ENCODE measurements at places on chromosomes 13 and 19.
A peak's percentile ranks its signal among the peaks of the same experiment; 100 is the strongest.

- DNase-seq = no peak
Measured at GRCh38 chr13:110650436-110650835, 35.1 kb downstream of the NAXD start.

GRCh38 chr13:107680115-107680514 lies 535.2 kb downstream of the LIG4 start:
- no peak for DNase-seq

GRCh38 chr13:84910423-84910822 lies 888.8 kb downstream of the SLITRK6 start:
- DNase-seq = no peak

DNA sequence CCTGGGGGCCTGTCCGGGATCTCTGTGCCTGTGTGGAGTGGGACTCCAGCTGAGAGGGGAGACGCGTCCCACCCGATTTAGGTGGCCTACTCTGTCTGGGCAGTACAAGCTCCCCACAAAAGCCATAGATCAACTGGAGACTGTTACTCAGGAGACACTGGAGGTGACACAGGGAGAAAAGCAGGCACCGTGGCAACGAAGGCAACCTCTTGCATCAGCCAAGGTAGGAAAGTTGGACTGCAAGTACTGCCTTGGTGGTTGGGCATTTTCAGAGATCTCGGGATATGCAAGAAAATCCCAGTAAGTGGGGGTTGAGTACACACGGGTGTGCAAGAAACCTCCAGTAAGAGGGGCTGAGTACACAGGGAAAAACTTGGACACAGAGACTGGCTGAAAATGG lies 1060.0 kb upstream of the MIR17HG start:
- DNase-seq = no peak

DNA sequence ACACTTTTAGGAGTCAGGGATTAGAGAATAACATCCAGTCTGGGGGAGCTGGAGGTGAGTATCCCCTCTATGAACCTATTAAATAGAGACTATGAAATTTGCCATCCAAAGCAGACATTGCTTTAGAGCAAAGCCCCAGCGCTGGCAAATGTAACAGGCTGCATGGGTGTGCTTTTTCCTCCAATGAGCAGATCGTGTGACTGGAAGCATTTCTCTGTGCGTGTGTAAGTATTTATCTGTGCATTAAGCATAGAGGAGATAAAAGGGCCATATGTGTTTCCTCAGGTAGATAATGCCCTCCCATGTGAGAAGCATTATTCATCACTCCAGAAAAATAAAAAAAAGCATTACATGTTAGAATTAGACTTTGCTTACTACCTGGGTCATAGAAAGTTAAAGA lies 924 bp downstream of the TNFSF13B start:
- no peak for DNase-seq

- no peak for DNase-seq
Measured at GRCh38 chr19:33468361-33469170, 53.0 kb downstream of the PEPD start.

- DNase-seq = no peak
Measured at GRCh38 chr19:20154636-20155035, 12.4 kb upstream of the ZNF486 start.

- no peak for DNase-seq
Measured at GRCh38 chr19:44813070-44813840, 4.4 kb downstream of the BCAM start.

DNA sequence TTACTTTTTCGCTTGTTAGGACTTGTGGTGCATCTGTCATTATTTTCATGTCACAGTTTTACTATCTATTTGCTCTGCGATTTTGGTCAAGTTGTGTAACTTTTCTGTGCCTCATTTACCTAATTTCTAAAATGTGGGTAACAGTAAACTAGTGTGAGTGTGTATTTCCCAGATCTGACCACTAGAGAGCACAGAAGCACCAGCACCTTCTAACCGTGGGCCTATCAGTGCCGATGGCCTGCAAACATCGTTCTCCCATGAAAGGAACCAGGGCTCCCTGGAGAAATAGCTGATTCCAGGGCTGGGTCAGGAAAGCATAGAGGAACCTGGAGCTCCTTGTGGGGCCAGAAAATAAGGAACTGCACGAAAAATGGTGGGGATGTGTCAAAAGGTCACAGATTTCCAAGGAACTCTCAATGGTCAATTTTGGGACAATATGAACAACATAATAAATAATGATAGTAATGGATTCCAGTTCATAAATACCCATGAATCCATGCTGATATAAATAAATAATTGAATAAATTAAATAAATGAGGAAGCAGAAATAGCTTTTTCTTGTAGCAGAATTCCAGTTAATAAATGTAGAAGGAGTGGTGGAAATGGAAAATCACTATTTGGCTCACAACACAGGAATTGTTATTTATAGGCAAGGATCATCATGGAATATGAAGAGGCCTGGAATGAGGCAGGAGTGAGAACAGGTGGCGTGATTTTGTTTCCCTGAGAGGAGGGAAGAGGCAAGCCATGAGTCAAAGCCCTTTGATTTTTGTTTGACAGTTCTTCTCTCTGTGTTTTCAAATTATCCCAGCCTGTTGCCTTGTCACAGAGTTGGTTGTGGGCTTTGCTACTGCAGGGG lies 31.1 kb downstream of the CEACAM8 start:
- peak; percentile 24 for DNase-seq

GRCh38 chr19:44164327-44164672 lies 600 bp upstream of the ZNF226 start:
- DNase-seq = no peak

DNA sequence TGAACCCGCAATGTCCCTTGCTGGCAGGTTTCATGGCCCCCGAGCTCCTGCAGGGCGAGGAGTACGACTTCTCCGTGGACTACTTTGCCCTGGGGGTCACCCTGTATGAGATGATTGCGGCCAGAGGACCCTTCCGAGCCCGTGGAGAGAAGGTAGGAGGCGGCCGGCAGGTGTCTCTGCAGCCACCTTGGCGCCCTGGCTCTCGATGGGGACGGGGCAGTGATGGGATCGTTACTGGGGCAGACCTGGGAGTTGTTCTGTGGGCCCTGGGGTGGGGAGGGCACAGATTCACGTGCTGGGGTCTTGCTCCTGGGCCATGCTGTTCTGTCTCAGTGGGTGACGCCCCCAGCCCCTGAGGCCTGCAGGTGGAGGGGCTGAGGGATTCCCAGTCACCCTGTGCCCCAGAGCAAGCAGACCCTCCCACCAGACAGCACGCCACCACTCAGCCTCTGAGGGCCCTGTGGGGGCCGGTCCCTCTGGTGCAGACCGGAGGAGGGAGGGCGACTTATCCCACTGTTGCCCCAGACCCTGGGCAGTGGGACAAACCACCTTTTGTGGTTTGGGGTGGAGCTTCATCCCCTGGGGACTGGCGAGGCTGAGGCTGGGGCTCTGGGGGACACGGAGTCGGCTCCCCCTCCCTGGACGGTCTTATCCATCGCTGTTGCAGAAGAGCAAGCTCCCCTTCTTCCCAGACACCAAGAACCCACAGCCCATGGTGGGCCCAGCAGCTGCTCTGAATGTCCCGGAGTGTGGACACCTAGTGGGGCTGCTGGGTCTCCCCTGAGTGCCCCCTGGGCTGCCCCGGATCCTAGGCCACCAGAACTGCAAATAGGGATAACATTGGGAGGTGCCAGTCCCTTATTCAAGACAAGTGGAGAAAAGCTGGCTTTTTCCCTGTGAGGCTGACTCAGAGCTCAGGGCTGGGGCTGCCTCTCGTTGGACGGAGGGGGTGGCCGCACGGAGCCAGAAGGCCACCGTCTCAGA lies 27.5 kb upstream of the TMEM255B start:
- DNase-seq = no peak

DNA sequence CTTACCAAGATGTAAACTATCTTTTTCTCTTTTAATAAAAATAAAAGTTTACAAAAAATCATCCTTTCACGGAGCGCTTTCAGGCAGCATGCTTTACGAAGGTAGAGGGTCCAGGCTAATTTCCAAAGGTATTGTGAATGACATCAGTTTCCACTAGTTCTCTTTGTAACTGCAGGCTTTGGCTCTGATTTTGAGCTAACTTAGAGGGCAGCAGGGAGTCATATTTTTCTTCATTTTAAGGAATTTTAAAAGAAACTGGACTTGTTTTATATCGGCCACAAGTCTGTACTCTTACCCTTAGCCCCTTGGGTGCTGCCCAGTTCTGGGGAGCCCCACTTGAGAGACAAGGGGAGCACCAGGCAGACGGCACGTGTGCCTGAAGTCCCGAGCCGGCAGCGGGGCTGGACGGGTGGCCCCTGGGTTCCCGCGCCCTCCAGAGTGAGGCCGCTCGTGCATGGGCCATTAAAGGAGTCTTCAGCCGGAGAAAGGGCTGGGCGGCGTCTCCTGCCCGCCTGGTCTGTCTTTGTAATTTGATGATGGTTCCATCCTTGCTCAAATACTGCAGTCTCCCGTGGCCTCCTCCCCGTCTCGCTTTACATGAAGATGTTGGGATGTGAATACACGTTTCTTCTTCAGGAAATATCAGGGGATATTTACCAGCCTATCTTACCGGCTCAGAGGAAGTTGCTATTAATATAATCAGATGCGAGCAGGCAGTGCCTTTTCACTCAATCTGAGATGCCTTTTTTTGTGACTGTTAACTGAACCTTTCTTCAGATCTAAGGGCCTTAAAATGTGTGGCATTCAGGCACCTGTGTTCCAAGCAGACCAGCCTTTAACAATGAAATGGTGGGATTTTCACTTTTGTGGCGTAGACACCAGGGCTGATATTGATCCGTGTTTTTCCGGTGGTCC lies 67.4 kb downstream of the GGACT start:
- DNase-seq = no peak

DNA sequence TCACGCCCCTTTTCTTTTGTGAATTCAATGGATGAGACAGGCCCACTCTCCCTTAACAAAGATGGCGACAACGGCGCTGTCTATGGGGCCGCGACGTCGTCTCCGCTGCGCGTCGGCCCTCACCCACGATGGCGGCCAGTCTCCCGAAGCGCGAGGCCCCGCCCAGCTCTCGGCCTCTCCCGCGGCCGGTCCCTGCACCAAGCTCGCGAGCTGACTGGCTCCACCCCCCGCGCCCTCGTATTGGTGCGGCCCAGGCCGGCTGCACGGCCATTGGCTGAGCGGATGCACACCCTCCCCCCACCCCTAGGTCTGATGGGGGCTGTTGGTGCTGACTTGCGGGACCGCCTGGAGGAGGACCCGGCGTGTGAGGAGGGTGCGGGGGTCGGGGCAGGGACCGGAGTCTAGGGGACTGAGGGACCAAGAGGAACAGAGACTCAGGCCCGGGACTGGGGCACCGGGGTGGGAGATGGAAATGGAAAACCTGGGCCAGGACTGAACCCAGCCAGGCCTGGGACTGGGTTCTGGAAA lies 4.8 kb downstream of the SPHK2 start:
- peak; percentile 98 for DNase-seq

- no peak for DNase-seq
Measured at GRCh38 chr13:66040506-66040905, 1189.6 kb downstream of the PCDH9 start.

DNA sequence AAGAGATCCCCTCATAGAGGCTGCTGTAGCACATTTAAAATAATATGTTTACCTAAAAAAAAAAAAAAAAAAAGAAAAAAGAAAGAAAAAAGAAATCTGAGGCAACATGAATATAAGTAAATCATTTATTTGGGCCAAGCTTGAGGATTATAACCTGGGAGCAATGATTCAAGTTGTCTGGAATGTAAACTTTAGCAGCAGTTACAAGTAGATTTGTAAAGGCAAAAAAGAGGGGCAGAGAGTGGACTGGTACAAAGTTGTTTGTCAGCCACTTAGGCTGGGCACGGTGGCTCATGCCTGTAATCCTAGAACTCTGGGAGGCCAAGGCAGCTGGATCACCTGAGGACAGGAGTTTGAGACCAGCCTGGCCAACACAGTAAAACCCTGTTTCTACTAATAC lies 11.3 kb downstream of the ZNF43 start:
- no peak for DNase-seq

DNA sequence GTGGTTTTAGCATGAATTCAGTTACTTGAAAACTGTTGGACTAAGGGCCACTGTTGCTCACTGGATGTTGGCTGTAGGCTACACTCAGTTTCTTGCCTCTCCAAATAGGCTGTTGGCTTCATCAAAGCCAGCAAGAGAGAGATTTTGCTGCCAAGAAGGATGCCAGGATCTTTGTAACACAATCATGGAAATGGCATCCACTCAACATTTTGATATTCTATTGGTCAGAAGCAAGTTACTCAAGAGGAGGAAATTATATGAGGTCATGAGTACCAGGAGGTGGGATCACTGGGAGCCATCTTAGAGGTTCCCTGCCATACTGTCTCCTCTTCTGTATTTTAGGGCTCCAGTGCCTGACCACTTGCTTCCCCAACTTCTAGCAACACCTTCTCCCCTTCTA lies 30.6 kb downstream of the SYDE1 start:
- DNase-seq = no peak

- DNase-seq = no peak
Measured at GRCh38 chr13:42102961-42103865, 54.8 kb downstream of the DGKH start.

GRCh38 chr19:1258163-1258492 lies 9.7 kb downstream of the MIDN start:
- DNase-seq = no peak

- DNase-seq = no peak
Measured at GRCh38 chr19:15248106-15248505, 15.9 kb upstream of the EPHX3 start.

GRCh38 chr13:99464441-99464949 lies 36.8 kb upstream of the TM9SF2 start:
- DNase-seq = no peak

DNA sequence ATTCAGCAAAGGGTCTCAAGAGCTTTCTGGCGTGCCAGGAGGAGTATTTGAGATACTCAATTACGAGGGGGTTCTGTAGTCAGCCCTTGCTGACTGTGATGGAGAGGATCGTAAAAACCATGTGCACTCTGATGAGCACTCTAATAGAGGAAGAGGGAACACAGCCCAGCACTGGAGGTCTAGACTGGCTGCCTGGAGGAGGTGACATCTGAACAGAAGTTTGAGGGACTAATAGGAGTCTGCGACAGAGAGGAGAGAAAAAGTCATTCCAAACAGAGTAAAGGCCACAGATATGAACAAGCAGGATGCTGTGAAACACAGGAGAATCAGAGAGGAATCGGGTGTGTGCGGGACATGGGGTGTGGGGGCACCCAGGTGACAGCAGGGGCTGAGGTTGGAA lies 79.4 kb downstream of the DPF1 start:
- no peak for DNase-seq

DNA sequence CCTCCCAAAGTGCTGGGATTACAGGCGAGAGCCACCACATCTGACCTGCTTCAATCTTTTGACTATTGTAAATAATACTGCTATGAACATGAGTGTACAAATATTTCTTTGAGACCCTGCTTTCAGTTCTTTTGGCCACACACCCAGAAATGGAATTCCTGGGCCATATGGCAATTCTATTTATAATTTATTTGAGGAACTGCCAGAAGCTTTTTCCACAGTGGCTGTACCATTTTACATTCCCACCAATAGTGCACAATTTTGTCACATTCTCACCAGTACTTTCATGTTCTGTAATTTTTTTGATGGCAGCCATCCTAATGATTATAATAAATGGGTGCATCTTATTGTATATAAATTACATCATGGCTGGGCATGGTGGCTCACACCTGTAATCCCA lies 13.7 kb upstream of the FCER2 start:
- no peak for DNase-seq

GRCh38 chr19:14440049-14440448 lies 6.9 kb downstream of the PKN1 start:
- DNase-seq = peak; percentile 87

GRCh38 chr19:11205939-11206570 lies 8.7 kb upstream of the KANK2 start:
- DNase-seq = no peak

All from activated CD4-positive, alpha-beta memory T cell treated with anti-CD3 and anti-CD28 coated beads, Interleukin-2, amount 10 ng/mL, durations not matched to agents 7 days and 5 days (primary cell).